ENCODE measurements at places on chromosomes 6 and 20. TPM values are rescaled to one million over a fixed set of nuclear protein-coding genes. Genes with fewer than 3 reads are reported as not detected.

PRND gene
- not detected for total RNA-seq

CTAGE9 gene
- total RNA-seq, result not detected

RBPJL gene
- total RNA-seq, result not detected

PREX1 gene
- total RNA-seq, result 101 TPM

OPRL1 gene
- total RNA-seq, result 3.2 TPM

ELOVL2 gene
- 0.41 TPM for total RNA-seq

ZBTB22 gene
- total RNA-seq, result 29.5 TPM

SEMG1 gene
- not detected for total RNA-seq

ULBP1 gene
- not detected for total RNA-seq

DDX27 gene
- 35.3 TPM for total RNA-seq

All from thoracic aorta (tissue), 2 donors.